GM12892 (cell line): ENCODE measurements at places on chromosomes 7 and 10.

DNA sequence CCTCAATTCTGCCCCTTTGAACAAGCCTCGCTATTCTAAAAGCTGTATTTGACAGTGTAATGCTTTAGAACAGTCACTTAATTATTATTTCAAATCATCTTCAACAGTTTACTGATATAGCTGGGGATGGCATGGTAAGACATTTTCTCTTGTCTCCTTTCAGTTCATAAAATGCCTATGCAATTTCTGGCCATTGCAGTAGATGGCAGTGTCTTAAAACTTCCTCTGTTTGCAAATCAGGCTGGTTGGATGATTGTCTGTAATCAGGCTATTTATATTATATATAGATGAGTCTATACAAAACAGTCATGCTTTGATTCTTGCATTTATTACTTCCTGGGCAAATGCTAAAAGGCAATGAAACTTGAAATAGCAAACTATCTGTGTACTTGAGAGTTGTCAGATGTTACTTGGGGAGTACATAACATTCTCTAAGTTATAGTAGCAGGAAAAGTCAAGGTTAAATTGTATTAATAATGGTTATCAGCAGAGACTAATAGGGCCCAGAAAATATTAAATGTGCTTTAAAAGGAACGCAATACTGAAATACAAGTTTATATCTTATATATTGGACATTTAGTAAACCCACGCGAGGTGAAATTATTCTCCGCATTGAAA, 55.5 kb upstream of the LHFPL3 start:
- no peak for DNase-seq

DNA sequence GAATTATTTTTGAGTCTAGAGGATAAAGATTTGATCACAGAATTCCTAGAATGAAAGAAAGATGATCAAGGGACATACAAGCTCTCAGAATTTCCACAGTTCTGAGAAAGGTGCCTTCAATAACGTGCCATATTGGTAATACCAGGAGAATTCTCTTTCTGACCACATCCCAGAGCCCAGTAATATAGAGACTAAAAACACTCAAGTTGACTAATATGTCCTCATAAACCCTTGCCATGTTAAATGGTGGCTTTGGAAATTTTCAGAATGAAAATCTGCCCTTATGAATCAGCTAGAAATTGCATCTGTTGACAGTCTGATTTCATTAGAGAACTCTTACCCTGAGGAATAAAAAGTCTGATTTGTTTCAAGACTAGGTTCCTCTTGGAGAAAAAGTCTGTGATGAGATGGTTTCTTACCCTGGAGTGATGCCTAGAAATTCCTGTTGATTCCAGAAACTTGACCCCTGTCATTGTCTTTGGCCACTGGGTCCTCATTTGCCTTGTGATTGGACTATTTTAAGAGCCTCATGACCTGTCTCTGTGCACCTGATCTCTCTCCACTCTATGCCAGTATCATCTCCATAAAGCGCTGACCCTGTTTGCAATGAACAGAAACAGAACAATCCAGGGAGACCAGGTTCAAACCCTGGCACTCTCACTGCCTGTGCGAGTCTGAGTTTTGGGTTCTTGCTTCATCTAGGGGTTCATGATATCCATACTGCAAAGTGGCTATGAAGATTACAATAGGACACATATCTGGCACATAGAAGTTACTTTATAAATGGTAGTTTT, 3.3 kb downstream of the IL2RA start:
- no peak for DNase-seq

DNA sequence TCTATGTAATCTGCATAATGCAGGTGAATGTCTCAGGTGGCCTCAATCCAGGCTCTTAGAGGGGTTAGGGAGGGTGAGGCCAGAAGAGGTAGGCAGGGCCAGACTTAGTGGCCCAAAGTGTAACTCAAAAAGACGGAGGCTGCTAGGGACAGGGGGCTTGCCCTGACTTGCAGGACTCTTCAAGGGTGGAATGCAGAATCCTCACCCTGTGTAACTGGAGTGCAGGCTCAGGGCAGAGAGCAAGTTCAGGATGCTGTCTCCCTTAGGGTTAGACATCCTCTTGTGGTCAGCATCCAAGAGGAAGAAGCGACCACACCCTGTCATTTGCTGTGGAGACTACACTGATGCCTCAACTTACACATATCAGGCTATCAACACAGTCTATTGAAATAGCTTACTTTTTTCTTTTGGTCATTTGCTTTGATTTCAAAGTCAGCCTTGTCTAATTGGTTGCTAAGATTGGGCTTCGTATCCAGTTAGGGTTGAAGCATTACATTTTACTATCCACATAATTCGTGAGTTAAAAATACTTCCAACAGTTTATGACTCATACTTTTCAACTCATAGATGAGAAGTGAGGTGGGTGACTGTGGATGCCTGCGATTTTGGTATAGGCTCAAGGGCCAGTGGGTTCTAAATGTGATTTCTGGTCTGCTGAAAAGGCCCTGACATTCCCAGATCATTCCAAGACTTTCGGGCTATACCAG, 563.6 kb downstream of the SUGCT start:
- DNase-seq, result no peak

GRCh38 chr10:12566161-12567115, 217.1 kb downstream of the CAMK1D start:
- DNase-seq, result no peak

DNA sequence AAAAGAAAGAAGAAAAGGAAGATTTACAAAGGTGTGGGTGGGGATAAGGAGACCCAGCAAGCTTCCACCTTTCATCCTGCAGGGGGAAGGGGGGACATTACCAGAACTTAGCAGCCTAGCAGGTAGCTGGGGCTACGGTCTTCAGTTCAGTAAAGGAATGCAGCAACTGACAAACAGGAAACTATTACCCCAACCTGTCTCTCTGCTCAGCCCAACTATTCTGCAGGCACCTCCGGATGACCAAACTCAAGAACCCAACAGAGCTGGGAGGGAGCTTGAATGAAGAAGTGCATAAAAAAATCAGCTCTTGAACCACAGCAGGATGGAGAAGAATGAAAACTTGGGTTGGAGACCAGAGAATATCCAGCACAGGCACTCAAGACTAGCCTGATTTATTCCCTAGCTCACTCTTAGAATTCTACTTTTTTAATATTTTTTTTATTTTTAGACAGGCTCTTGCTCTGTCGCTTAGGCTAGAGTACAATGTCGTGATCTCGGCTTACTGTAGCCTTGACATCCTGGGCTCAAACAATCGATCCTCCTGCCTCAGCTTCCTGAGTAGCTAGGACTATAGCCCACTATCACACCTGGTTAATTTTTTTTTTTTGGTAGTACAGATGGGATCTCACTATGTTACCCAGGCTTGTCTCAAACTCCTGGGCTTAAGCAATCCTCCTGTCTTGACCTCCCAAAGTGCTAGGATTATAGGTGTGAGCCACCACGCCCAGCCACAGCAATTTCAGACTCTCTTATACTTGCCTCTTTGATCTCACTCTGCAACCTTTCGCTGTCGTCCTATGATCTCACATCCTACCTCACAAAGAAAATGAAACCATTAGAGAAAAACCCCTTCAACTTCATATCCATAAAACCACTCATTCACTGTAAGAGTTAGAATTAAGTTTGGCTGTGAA, 18.5 kb upstream of the C10orf67 start:
- DNase-seq, result no peak

- no peak for DNase-seq
These were observed 71.5 kb downstream of the EBF3 start for GRCh38 chr10:129892548-129893052.

- DNase-seq, result no peak
These were observed 68.6 kb downstream of the ZMIZ1 start for GRCh38 chr10:79137300-79137756.

DNA sequence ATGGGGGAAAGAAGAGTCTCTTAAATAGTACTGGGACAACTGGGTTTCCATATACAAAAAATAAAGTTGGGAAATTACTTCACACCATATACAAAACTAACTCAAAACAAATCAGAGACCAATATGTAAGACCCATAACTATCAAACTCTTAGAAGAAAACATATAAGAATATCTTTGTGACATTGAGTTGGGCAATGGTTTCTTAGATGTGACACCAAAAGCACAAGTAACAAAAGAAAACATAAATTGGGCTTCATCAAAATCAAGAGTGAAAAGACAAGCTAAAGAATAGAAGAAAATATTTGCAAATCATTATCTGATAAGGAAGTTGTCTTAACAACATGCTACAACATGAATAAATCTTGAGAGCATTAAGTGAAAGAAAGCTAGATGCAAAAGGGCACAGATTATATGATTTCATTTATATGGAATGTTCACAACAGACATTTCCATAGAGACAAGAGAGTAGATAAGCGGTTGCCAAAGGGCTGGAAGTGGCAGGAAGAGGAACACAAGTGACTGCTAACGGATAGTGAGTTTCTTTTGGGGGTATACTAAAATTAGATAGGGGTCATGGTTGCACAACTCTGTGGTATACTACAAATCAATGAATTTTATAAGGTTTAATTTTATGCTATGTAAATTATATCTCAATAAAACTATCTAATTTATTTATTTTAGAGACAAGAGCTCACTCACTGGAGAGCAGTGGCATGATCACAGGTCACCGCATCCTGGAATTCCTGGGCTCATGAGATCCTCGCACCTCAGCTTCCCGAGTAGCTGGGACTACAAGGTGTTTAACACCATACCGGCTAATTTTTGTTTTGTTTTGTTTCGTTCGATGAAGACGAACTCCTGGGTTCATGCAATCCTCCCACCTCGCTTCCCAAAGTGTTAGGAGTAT, 35.4 kb downstream of the JMJD1C start:
- DNase-seq, result no peak

GRCh38 chr10:122461367-122461728, at the start of gene HTRA1:
HTRA1 (plus strand) TSS chr10:122461553; CDS start chr10:122461653, 100 bp downstream.
- no peak for DNase-seq

DNA sequence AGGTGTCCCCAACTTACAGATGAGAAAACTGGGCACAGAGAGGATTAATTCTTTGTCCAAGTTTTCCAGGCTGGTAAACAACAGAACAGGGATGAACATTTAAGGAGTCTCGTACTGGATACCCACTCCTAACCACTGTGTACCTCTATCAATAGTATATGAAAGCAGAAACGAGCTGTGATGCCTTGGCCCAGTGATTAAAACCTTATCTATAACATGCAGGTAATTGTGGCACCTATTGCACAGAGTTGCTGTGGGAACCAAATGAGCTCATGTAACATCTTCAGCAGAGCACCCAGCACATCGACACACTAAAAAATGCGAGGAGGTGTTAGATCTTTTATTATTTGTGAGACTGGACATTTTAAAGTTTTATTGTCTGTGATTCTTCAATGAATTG, 1.6 kb downstream of the TMEM273 start:
- DNase-seq, result no peak

GRCh38 chr10:84820596-84820995, 492.2 kb downstream of the CCSER2 start:
- no peak for DNase-seq

GRCh38 chr10:123669886-123670285, 3.7 kb downstream of the GPR26 start:
- DNase-seq, result no peak

- no peak for DNase-seq
These were observed 39.4 kb upstream of the PLCE1 start for GRCh38 chr10:93954299-93954698.

- DNase-seq, result no peak
These were observed 16.3 kb upstream of the PLCE1 start for GRCh38 chr10:93977442-93977841.

DNA sequence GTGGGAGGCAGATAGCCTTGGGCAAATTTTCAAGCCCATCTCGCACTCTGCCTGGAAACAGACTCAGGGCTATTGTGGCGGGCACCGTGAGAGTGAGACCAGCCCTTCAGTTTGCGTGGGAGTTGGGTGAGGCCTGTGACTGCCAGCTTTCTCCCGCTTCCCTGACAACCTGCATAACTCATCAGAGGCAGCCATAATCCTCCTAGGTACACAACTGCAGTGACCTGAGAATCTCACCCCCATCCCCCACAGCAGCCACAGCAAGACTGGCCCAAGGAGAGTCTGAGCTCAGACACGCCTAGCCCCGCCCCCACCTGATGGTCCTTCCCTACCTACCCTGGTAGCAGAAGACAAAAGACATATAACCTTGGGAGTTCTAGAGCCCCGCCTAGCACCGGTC, 275.4 kb downstream of the GRID1 start:
- DNase-seq, result no peak

DNA sequence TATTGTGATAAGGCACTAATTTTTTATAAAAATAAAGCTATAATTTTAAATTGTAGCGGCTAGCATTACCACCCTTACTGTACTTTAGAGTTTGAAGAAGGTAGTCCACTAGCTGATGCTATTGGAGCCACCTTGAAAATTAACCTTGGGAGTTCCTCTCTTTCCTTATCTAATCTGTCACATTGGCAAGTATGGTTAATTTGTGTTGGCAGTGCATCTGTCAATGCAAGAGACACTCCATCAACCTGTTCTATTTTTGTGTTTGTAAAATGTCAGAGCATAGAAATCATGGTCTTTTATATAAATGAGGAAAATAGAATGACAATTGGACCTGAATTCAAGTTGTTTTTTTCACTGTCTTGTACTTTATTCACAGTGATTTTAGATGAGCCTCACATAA, 20.5 kb downstream of the GLCCI1 start:
- DNase-seq, result no peak

GRCh38 chr10:100970076-100970913, 991 bp downstream of the SEMA4G start:
- no peak for DNase-seq

DNA sequence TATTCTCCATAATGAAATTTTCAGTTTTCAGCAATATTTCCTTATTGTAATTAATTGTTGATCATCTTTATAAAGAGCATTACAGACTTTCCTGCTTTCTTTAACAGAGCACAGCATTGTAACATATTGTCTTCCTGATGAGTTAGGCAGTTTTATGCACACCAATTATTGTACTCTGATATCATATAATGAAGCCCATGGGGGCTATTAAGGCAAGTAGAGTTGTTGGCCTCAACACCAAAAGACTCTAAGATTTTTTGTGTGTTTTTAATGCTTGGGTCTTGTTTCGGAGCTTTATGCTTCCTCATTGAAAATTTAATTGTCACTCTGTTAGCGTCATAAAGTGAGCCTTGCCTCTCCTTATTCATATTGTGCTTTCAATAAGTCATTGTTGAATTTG, 49.2 kb upstream of the ARID5B start:
- no peak for DNase-seq

- DNase-seq, result no peak
These were observed 175.3 kb downstream of the JAZF1 start for GRCh38 chr7:28005075-28005846.
